T-helper 17 cell (primary cell): ENCODE measurements at places on chromosomes 7 and 10.
A peak's percentile ranks its signal among the peaks of the same experiment; 100 is the strongest.

- peak overlapping the region; percentile 96 for H3K27ac ChIP-seq
- H3K36me3 ChIP-seq, result no peaks in the 10 kb centered on the region
- H3K27me3 ChIP-seq, result no peaks in the 10 kb centered on the region
- H3K4me3 ChIP-seq, result peak overlapping the region; percentile 39
These were observed 1.4 kb upstream of the LCOR start for GRCh38 chr10:96830511-96831199.

DNA sequence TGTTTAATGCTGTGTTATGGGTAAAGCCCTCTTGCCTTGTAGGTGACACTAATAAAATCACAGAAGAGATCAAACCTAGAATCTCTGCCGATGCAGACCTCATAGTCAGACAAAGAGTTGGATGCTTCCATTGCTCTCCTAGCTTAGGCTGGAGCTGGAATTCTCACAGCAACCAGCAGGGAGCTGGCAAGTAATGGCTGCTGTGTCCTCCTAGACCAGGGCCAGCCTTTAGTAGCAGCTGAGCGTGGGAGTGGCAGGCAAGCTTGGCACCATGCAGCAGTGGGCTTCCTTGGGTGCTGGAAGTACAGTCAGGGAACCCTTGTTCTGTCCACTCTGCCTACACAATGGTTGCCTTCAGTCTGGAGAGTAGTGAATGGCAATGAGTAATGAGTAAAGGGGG lies 598.3 kb upstream of the GALNT17 start:
- no peaks in the 10 kb centered on the region for H3K27me3 ChIP-seq
- H3K4me1 ChIP-seq, result peaks cover 3% of the 10 kb centered on the region
- H3K4me3 ChIP-seq, result no peak overlapping the region
- no peak for DNase-seq
- H3K36me3 ChIP-seq, result no peaks in the 10 kb centered on the region

GRCh38 chr10:45382591-45382990 lies 8.6 kb downstream of the ALOX5 start:
- peaks cover 8% of the 10 kb centered on the region for H3K4me1 ChIP-seq
- no peaks in the 10 kb centered on the region for H3K27me3 ChIP-seq
- no peak overlapping the region for H3K4me3 ChIP-seq
- no peak overlapping the region for H3K27ac ChIP-seq

GRCh38 chr10:52940921-52941320 lies 168.3 kb upstream of the MBL2 start:
- no peaks in the 10 kb centered on the region for H3K4me1 ChIP-seq
- no peaks in the 10 kb centered on the region for H3K27me3 ChIP-seq
- H3K27ac ChIP-seq, result no peak overlapping the region

- no peak overlapping the region for H3K27ac ChIP-seq
- H3K36me3 ChIP-seq, result peaks cover 2% of the 10 kb centered on the region
- H3K27me3 ChIP-seq, result peaks cover 11% of the 10 kb centered on the region
- H3K4me1 ChIP-seq, result peaks cover 3% of the 10 kb centered on the region
- no peak for DNase-seq
These were observed 12.2 kb upstream of the TMEM243 start for GRCh38 chr7:87231711-87232110.

GRCh38 chr7:135884495-135885232 lies 92.5 kb downstream of the MTPN start:
- DNase-seq, result no peak
- H3K4me3 ChIP-seq, result no peak overlapping the region
- H3K36me3 ChIP-seq, result no peaks in the 10 kb centered on the region
- H3K27me3 ChIP-seq, result no peaks in the 10 kb centered on the region

- H3K4me1 ChIP-seq, result peaks cover 10% of the 10 kb centered on the region
- no peaks in the 10 kb centered on the region for H3K36me3 ChIP-seq
- H3K27ac ChIP-seq, result no peak overlapping the region
- no peak overlapping the region for H3K4me3 ChIP-seq
- no peak for DNase-seq
- no peaks in the 10 kb centered on the region for H3K27me3 ChIP-seq
These were observed 19.8 kb upstream of the PRRT4 start for GRCh38 chr7:128381161-128381821.

- H3K4me3 ChIP-seq, result no peak overlapping the region
- H3K27ac ChIP-seq, result no peak overlapping the region
- H3K27me3 ChIP-seq, result peaks cover 15% of the 10 kb centered on the region
- peaks cover 2% of the 10 kb centered on the region for H3K4me1 ChIP-seq
- DNase-seq, result no peak
These were observed 52.6 kb downstream of the RASGEF1A start for GRCh38 chr10:43214071-43214955.

- no peaks in the 10 kb centered on the region for H3K36me3 ChIP-seq
- peaks cover 27% of the 10 kb centered on the region for H3K4me1 ChIP-seq
- no peak for DNase-seq
- H3K27ac ChIP-seq, result no peak overlapping the region
- no peaks in the 10 kb centered on the region for H3K27me3 ChIP-seq
These were observed 3.0 kb downstream of the NUP42 start for GRCh38 chr7:23184709-23185359.

GRCh38 chr10:43576062-43576461 lies 1.6 kb upstream of the ZNF239 start:
- peak overlapping the region; percentile 17 for H3K27ac ChIP-seq
- H3K36me3 ChIP-seq, result peaks cover 4% of the 10 kb centered on the region
- H3K4me1 ChIP-seq, result peaks cover 16% of the 10 kb centered on the region
- no peaks in the 10 kb centered on the region for H3K27me3 ChIP-seq
- H3K4me3 ChIP-seq, result peak overlapping the region; percentile 62

GRCh38 chr10:26386781-26387180 lies 51.4 kb upstream of the APBB1IP start:
- no peak overlapping the region for H3K27ac ChIP-seq
- no peaks in the 10 kb centered on the region for H3K27me3 ChIP-seq
- no peaks in the 10 kb centered on the region for H3K4me1 ChIP-seq
- H3K36me3 ChIP-seq, result no peaks in the 10 kb centered on the region
- no peak for DNase-seq

DNA sequence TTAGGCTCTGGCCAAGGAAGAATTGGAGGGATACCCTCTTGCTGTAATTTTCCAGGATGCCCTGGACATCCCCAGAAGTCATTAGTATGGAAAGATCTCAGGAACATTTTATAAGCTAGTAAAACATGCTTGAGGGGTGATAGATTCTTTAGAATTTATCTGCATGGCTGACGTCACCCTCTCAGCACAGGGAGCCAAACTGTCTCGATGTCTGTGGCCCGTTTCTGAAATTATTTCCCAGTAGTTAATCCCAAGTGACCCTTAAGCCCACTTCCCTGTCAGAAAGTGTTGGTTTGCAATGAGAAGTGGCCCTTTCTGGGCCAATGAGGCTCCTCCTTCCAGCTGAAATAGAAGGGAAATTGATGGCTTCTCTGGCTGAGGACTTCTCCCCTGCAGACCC lies 184.5 kb upstream of the BMPER start:
- no peaks in the 10 kb centered on the region for H3K4me1 ChIP-seq
- H3K27ac ChIP-seq, result no peak overlapping the region
- H3K27me3 ChIP-seq, result no peaks in the 10 kb centered on the region
- no peaks in the 10 kb centered on the region for H3K36me3 ChIP-seq
- no peak for DNase-seq

DNA sequence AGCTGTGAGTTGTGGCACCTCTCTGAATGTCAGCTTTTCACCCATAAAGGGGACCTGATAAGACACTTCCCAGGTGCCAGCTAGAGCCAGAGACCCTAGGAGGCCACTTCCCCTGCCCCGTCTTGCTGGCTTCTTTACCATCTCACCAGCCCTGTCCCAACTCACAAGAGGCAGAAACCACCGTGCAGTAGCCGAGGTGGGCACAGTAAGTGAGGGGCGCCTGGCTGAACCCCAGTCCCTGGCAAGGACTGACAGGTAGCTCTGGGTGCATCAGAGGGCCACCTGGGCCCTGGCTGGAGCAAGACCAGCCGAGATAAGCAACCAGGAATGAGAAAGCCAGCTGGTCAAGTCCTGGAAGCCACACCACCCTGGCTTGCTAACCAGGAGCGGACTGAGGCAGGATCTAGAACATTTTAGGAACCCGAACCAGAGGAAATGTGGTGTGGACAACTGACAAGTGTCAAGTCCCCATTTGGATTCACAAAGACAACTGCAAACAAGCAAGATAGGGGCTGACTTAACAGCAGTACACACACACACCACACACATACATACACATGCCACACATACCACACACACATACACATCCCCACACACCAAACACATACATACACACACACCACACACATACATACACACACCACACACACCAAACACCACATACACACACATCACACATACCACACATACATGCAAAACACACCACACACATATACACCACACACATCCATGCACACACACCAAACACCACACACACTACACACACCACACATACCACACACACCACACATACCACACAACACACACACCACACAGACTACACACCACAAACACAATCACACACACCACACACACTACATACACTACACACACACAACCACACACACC lies 20.8 kb downstream of the OGDHL start:
- peaks cover 10% of the 10 kb centered on the region for H3K27me3 ChIP-seq
- DNase-seq, result no peak
- H3K27ac ChIP-seq, result no peak overlapping the region
